ENCODE measurements at places on chromosomes 2 and 18. TPM values are rescaled to one million over a fixed set of nuclear protein-coding genes. Genes with fewer than 3 reads are reported as not detected.
A peak's percentile ranks its signal among the peaks of the same experiment; 100 is the strongest.

NEU2 gene
- not detected for total RNA-seq

ZBTB7C gene
- not detected for total RNA-seq

SLC23A3 gene
- total RNA-seq, result 1.6 TPM

WDR54 gene
- 132 TPM for total RNA-seq

CCBE1 gene
- total RNA-seq, result not detected

GAD1 gene
- 1.3 TPM for total RNA-seq

DSG4 gene
- not detected for total RNA-seq

DNA sequence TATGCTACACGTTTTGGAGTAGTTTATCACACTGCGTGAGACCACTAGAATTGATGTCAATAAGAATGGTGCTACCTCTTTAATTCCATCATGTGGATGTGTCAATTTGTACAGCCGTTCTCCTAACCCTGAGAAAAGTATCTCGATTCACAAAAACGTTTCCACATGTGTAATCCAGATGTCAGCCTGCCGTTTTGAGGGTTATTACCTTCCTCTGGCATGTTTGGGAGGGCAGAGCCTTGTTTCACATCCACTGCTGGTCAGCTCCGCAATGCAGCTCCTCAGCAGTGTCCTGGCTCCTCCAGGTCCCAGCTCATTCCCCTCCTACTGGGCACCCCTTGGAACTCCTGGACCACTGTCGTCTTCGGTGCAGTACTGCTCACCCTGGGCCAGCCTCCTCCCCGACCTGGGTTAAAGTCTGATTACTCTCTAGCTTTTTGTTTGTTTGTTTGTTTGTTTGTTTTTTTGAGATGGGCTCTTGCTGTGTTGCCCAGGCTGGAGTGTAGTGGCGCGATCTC lies 34.6 kb downstream of the COPS7B start:
- no peak for DNase-seq

DNA sequence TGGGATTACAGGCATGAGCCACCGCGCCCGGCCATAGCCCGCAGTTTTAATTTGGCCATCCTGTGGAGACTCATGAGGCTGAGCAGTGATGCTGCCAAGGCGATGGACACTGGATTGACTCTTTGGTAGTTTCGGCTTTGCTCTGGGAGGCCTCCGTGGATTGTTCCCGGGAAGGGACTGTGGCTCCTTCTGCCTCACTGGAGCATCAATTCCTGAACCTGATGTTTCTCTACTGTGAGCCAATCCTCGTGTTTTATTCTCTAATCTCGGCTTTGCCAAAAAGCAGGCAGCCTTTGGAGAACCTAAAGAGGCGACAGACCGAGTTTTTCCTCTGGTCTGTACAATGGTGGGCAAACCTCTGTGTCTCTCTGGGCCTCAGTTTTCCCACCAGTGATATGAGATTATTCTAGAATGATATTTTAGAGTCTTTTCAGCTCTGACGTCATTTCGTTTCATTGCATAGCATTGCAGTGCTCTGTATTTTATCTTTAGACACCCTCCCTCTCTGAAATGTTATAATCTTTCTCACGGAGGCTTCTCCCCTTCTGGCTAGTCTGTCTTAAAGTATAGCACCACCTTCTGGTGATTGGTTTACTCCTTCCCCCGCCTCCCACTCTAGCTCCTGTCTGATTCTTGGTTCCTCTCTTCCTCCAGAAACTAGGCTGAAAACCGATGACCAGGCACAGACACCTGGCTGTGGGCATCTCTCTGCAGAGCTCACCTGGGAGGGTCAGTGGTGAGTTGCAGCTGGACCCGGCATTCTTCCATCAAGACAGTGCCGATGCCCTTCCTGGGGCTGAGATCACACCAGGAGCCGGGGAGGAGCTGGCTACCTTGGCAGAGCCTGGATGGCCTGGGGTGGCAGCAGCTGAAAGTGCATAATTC lies 341.3 kb downstream of the MYCN start:
- DNase-seq, result peak; percentile 14

DNA sequence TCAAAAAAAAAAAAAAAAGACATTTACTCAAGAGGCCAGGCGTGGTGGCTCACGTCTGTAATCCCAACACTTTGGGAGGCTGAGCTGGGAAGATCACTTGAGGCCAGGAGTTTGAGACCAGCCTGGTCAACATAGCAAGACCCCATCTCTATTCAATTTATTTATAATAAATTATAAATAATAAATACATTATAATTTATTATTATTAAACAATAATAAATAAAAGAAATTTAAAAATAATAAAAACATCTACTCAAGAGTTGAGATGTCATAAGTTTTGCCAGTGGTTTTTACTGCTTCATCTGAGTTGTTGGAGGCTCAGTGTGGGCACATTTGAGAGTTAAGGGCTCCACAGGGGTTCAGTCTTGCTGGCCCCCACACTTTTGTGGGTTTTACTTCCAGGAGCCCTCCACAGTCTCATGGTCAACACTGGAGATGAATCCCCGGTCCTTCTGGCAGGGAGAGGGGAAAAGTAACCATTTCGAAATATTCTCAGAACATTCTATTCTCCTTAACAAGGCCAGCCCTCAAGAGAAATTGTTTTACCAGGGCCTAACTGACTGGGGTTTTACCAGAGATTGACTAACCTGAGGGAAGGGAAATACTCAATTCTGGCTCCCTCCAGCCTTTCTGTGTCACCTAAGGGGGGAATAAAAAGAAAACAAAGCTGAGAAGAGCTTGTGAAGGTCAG lies 51.6 kb upstream of the NCOA1 start:
- no peak for DNase-seq

DNA sequence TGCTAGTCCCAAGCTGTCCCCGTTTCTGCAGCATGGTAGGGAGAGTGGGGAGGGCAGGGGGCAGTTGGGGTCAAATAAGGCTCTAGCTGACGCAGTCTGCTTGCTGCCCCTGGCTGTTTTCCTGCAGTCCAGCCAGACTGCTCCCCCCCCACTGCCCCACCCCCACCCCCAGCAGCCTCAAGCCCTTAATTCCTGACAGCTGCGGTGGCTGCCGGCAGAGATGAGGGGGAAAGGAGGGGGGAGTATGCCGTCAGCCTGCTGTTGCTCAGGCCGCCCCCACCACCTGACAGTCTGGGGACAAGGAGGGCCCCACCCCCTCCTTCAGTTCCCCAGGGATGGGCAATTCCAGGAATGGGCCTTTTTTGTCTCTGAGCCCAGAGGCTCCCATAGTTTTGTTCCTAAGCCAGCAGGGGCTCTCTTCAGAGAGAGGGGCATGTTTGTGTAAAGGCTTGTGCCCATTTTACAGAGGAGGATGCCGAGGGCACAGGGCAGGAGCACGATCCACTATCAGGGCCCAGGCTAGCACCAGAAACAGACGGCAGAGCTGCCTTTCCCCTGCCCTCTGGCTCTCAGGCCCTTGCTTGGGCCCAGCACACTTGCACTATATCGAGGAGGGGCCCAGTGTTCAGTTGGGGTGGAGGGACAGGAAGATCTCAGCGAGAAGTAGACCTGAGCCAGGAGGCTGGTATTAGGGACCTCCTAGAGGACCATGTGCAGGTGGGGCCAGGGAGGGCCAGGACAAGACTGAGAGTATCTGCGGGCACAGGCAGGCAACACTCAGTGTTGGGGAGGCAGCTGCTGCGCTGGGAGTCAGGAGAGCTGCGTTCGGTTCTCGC lies 1.5 kb upstream of the WNT10A start:
- DNase-seq, result peak; percentile 30

DNA sequence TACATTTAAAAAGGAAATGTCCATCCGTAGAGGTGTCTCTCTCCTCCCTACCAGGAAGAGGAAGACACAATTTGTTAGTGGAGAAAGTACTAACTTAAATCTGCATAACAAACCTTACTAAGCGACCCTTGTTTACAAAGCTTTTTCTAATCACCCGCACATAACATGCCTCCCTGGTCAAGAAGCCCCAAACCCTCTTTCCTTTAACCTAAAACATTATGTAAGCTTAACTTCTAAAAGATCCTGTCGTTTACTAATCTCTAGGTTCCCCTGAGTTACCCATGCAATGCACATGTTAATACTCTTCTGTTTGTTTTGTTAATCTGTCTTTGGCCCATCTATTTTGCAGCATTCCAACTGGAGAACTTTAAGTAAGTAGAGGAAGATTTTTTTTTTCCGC lies 630.3 kb upstream of the NRXN1 start:
- no peak for DNase-seq

- DNase-seq, result no peak
Observed at GRCh38 chr2:223090540-223091235, 38.7 kb downstream of the KCNE4 start.

- DNase-seq, result no peak
Observed at GRCh38 chr2:240921995-240922244, 15.8 kb downstream of the CROCC2 start.

DNA sequence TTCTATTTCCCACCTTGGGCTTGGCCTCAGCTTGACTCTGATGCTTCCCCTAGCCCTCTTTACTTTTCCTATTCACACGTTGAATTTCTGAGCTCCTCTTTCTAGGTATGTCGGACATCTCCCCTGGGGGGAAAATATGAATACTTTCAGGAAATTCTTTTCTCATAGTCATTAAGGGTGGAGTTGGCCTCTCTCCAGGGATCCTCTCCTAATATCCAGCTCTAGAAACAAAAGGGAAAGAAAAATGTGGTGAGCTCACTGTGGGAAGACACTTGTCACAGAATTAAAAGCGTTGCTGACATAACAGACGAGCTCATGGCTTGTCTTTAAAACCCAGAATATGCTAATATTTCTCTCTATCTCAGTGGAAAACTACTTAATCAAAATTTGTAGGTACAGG lies 132.7 kb upstream of the MEX3C start:
- no peak for DNase-seq

- no peak for DNase-seq
Observed at GRCh38 chr2:218298314-218298875, 6.1 kb upstream of the TMBIM1 start.

DNA sequence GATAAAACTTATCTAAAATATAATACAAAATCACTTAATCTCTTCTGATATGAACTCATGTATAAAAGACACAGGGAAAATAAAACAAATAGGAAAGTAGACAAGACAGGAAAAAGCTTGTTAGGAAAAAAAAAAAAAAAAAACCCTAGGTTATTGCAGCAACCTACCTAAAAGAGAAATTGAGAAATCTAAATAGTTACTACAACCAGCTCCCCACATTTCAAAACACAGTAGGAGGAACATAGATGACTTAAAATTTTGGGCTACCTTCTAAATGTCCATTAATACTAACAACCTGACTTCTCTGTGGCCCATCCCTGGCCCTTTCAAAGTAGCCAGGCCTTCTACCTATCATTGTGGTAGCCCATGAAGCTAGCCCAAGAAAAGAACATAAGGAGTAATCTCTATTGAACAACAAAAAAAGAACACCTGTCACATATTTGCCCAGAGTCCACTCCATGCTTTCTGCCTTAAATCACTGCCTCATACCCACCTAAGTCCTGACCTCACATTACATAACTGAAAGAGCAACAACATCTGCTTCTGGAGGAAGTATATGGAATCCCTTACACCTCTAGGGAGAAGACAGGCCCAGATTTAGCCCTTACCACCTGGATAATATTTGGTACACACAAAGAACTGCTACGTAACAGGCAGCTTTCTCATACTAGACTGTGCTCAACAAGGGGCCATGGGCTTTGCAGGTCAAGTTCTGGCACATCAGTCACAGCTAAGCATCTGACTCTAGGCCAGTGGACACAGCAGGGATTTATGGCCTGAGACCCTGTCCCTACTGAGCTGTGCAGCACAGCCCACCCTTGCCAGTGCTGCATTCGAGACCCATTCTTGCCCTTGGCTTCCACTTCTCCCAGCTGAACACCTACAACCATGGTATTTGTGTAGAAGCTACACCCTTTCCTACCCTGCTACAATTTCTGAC lies 8.5 kb downstream of the SUCLG1 start:
- DNase-seq, result no peak

DNA sequence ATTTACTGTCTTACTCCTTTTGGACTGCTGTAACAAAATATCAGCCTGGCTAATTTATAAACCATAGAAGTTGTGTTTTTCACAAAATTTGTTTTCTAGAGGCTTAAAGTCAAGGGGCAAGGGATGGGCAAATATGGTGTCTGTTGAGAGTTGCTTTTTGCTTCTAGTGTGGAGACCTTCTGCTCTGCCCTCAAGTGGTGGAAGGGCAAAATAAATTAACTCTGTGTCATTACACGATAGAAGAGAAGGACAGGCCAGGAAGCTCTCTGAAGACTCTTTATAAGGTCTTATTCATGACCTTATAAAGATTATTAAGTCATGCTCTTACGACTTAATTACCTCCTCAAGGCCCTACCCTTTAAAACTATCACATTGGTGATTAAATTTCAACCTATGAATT lies 181.2 kb upstream of the LRATD1 start:
- DNase-seq, result no peak

DNA sequence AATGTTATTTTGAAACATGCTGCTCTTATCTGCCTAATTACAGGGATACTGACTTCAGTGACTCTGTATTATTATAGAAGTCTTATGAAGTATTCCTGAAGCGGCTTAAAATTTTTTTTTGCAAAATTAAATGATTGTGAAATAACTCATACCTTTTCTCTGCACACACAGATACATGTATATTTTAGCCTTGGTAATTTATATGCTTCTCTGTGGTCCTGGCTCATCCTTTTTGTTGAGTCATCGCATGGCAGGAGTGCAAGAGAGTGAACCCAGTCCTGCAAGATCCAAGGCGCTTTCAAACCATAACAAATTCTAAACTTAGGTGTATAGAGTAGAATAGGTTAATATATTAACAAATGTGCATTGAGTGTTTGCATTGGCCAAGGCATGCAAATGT lies 8.6 kb downstream of the CCNT2 start:
- peak; percentile 11 for DNase-seq

DNA sequence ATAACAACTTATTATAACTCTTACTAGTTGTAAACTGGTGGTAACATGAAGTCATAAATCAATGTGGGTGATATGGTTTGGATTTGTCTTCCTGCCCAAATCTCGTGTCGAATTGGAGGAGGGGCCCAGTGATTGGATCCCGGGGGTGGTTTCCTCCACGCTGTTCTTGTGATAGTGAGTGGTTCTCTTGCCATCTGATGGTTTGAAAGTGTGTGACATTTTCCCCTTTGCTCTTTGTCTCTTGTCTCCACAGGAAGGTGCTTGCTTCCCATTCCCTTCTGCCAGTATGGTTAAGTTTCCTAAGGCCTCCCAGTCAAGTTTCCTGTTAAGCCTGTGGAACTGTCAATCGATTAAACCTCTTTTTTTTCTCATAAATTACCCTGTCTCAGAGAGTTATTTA lies 321.6 kb downstream of the DSEL start:
- peak; percentile 8 for DNase-seq

- no peak for DNase-seq
Observed at GRCh38 chr2:9124231-9124741, 82.3 kb upstream of the ASAP2 start.

GRCh38 chr18:36149514-36150289 lies 20.0 kb downstream of the ELP2 start:
- no peak for DNase-seq

- DNase-seq, result no peak
Observed at GRCh38 chr2:47165001-47165555, 10.0 kb upstream of the STPG4 start.

- DNase-seq, result no peak
Observed at GRCh38 chr2:173817582-173817981, 147.6 kb downstream of the SP3 start.

DNA sequence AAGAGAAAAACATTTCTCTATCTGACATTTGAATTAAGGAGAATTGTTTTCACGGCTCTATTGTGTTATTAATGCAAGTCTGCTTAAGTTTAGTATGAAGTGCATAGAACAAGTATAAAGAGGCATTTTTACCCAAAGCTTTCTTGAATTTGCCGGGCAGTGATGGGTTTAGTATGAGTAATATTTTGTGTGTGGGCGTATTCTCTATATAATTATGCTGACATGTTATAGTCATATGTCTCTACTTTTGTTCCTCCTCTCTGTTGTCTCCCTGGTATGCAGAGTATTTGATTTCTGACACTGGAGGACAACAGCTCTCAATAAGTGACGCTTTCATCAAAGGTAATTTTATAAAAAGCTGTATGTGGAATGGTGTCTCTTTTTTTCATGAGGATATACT lies 45.9 kb downstream of the PIKFYVE start:
- DNase-seq, result no peak
